ENCODE measurements at places on chromosomes 4 and X.

- DNase-seq: no peak
Observed at GRCh38 chr4:108119199-108119800, 49.4 kb downstream of the LEF1 start.

DNA sequence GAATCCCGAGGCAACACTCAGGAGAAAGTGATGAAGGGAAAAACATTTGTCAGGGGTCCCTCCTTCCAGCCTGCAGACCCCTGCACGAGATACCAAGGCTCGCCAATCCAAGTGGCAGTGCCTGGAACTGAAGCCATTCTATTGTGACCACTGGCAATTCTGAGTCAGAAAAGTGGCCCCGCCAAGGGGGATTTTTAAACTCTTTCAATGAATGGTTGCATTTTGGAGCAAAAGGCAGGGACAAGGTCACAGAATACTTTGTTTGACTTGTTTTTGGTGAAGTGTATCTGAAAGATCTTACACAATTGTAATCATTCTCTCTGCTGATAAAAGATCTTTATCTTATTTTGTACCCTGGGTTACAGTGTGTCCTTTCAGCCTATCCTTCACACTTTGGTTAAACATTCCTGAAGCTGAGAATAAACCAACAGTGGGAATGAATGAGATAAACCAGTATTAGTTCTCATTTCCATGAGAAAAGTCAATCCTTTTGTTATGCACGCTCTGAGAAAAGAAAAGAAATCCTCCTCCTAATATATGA is 115.9 kb upstream of the PDLIM3 start:
- no peak for DNase-seq

DNA sequence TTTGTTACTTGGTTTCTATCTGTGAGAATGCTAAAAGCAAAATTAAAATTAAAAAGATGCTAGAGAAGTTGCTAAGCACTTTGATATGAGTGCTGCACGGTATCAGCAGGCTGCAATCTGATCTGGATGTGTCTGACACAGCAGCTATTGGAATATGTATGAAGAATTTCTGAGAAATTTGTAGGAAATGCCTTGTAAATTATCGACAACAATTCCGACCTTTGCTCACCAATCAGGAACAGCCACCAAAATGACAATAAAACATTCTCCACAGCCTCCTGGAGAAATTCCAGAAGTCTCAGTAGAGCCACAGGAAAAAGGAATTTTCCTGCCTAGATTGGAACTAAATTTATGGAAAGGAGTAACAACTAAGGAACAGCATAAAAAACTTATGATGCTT is 82.5 kb downstream of the TIGD2 start:
- no peak for DNase-seq

DNA sequence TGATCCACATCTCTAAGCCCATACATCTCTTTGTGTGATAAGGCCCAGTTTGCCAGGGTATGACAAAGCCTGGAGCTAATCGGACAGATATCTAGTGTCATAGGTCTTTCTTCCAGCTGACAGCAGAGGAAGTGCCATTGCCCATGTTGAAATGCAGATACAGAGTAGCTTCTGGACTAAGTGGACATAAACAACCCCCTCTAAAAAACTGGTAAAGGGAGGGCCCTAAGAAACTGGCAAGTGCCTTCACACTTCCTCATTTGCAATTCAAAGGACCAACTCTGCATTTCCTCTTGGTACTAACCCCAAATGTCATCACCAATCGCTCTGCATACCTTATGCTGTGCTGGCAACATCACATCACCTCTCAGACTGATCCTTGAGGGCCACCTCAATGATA is 20.8 kb downstream of the ARHGEF6 start:
- no peak for DNase-seq

DNA sequence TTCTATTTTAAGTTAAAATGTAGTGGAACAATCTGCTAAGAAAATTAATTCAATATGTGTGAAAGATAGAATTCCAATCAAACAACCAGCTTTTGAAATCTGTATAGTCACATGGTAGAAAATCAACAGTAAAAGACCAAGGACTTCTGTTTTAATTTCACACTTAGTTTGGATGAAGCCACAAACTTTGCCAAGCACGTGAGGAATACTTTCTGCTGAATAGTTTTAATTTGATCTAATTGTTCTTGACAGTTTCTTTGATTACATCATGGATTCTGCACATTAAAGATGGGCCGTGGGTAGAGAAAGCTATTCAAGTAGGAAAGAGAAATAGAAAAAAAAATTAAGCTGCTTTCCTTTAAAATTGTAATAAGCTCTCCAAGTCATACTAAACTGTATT is 137.9 kb upstream of the FAM241A start:
- DNase-seq: no peak

- DNase-seq: no peak
Observed at GRCh38 chr4:12126474-12126873, 697.8 kb upstream of the HS3ST1 start.

DNA sequence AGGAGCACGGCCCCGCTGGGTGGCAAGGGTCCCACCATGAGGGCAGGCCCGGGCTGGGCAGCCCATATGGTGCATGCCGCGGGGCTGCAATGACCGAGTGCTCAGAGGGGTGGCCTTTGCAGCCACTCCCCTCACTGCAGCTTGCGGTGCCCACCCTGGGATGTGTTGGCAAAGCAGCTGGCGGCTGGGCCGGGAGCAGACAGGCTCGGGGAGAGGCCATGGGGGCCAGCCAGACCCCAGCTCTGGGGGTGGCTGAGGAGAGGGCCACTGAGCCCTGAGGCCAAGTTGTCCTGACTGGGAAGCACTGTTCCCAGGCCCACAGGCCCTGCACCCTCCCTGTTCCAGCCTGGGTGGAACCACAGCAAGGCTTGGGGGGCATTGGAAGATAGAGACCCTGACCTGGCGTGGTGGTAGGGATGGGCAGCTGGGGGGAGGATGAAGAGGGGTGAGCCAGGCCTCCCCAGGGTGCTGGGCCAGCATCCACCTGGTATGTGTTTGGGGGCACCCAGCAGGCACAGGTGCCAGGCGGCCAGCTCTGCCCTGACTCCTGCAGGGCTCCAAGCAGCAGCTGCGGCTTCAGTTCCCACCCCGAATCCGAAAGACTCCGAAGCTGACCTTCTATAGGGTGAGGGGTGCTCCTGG is 18.4 kb upstream of the RNF4 start:
- DNase-seq: no peak

GRCh38 chrX:117808426-117808825 is 308.2 kb downstream of the KLHL13 start:
- no peak for DNase-seq

DNA sequence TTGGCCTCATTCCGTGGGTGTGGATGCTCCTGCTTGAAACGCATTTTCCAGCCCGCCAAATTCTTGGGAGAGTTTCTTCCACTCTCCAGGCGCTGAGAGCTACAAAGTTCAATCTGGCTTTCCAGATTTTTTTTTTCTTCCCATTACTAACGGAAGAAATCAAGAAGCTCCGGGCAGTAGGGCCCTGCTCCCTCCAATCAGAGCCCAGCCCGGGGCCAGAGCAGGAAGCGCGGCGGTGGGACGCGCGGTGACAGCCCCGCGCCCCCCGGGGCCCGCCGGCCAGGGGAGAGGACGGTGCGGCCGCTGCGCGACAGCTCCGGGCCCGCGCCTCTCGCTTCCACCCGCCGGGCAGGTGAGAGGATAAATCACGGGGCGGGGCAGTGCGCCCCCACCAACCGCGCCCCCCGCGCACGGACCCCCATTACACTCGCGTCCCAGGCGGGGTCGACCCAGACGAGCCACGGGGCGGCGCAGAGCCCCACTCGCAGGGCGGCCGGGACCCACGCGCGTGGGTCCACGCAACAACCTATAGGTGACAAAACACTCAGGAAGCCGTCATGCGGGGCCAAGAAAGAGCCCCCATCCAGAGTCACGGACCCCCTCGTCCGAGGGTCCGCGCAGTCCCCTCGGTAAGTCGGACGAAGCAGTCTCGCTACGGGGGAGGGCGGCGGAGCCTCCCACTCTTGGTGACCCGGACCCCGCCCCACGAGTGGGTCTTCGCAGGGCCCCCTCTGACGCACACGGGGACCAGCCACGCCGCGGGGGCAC is 868 bp downstream of the AFAP1 start:
- no peak for DNase-seq

DNA sequence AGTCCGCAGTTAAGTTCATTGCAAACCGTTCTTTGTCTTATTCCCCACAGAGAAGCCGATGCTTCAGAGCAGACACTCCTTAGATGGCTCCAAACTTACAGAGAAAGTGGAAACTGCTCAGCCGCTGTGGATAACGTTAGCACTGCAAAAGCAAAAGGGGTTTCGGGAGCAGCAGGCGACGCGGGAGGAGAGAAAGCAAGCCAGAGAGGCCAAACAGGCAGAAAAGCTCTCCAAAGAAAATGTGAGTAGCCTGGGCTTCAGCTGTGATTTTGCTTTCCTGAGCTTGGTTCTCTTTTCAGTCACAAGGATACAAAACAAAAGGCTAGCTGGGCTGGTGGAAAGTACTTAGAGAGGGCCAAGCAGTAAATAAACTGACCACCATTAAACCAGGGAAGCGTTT is 64.0 kb downstream of the AASDH start:
- DNase-seq: no peak

- DNase-seq: no peak
Observed at GRCh38 chr4:40524366-40525041, 105.2 kb downstream of the RBM47 start.

Measured in activated T-helper 1 cell treated with anti-CD3 and anti-CD28 coated beads, Interleukin-2, amount 50 U/mL, for 16 hours (primary cell).